ENCODE measurements at places on chromosomes 13 and 19.

- DNase-seq: no peak
Observed at GRCh38 chr19:5141129-5141849, 172.4 kb downstream of the KDM4B start.

DNA sequence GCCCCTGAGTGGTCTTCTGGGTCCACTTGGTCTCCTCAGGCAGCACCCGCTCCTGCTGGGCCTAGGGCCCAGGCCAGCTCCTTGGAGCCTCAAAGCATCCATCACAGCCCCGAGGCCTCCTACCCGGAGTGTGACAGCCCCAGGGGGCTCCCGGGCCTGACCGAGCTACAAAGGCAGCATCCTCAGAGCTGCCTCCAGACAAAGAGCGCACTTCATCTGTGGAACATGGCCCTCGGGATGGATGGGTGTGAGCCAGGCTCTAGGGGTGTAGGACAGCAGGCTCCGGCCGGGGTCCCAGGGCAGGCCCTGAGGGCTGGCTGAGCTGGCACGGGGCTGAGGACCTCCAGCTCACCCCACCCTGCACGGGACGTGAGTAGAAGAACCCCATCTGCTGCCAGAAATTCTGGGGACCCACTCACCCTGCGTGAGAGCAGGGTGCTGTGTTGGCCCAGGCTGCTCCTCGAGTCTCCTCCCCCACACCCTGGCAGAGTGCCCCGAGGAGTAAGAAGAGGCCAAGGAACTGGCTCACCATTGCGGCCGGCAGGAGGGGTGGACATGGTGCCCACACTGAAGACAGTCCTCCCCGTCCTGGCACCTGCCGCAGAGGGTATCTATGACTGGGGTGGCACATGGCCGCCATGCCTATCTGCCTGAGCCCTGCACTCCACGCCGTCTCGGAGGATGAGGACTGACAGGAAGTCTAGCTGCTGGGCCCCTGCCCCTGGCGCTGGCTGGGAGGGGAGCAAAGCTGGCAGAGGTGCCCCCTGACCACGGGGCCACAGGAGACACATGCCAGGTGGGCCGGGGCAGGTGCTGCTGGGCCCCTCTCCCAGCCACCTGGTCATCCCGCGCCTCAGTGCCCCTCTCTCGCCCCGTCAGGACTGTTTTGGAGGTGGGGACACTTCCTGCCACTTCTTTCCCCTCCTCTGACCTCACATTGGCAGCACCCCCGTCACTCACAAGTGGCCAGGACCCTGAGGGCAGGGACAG, 22.3 kb downstream of the CEBPG start:
- DNase-seq: no peak

DNA sequence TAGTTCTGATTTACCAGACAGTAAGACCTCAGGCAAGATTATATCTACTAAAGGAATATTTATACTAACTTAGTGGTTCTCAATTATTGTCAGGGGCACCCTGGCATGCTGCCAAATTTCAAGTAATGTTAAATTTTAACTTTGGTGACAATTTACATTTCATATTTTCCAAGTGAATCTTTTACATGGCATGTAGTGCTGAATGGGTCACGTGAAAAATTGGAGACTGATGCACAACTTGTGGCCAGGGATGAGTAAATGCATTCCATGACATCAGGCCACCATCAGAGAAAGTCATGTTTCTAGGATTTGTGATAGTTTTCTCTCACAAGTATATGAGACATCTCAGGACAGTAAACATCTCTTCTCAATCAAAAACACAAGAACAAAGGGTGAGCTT, 202.6 kb upstream of the SOX21 start:
- DNase-seq: no peak

- DNase-seq: peak; percentile 50
Observed at GRCh38 chr19:47273313-47274070, 1.2 kb upstream of the INAFM1 start.

DNA sequence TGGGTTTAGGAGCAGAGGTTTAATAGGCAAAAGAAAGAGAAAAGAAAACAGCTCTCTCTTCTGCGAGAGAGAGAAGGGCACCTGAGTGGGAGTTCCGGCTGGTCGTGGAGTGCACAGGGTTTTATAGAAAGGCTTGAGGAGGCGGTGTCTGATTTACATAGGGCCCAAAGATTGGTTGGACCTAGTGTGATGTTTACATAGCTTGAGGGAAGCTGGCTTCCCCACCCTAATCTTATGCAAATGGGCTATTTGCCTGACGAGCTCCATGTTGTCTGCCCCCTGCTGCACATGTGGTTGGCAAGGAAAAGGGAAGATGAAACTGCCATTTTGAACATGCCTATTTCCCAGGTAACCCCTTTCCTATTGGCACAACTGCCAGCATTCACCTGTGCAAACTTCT, 21.5 kb upstream of the MEDAG start:
- no peak for DNase-seq

DNA sequence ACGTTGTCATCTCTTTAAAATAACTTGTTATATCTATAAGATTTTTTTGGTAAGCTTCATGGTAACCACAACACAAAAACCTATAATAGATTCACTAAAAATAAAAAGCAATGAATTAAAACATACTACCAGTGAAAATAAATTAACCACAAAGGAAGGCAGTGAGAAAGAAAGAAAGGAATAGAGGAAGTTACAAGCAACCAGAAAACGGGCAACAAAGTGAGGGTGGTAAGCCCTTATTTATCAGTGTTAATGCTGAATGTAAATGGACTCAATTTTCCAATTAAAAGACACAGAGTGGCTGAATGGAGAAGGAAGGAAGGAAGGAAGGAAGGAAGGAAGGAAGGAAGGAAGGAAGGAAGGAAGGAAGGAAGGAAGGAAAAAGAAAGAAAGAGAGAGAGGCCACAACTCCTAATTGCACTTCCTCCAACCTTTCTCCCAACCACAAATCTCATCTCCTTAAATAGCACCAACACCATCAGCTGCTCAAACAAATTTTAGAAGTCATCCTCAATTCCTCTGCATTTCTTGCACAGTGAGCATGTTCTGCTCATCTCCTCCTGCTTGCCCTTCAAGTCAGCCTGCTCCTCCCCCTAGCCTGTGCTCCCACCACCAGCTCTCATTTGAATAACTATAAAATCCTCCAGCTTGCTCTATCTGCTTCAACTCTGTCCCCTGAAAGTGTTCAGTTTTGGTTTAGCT, 48.6 kb downstream of the CCNA1 start:
- no peak for DNase-seq

DNA sequence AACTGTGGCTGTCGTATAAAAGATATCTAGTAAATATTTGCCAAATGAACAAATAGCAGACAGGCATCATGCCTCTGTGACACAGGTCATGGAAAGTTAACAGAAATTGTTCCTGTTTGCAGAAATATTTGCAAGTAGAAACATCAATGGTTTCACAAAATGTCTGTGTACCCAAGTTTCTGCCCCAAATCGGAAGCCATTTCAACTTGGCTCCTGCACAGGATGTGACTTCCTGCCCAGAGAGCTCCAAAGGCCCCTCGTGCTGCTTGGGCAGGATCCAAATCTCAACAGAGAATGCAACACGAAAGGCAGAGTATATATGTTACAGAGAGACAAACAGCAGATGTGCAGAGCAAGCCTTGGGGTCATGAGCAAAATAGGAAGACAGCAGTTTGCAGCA, 95.5 kb upstream of the SERP2 start:
- DNase-seq: no peak

GRCh38 chr19:679418-680286, 3.5 kb downstream of the FSTL3 start:
- no peak for DNase-seq

DNA sequence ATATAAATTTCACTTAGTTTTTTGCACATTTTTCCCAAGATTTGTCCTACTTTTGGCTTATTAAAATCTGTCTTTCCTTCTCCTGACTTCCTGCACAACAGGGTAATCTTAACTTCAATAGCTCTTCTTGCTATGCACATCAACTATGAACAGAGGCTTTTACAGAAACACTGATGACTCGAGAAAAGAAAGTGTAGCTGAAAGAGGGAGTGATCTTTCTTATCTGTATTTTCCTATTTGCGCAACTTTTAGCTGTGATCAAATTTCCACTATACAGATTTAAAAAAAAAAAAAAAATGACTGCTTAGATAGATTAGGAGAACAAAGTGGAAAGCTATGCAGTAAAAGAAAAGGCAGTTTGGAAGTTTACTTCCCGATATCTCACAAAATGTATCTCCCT, 406.9 kb downstream of the LIG4 start:
- DNase-seq: no peak

DNA sequence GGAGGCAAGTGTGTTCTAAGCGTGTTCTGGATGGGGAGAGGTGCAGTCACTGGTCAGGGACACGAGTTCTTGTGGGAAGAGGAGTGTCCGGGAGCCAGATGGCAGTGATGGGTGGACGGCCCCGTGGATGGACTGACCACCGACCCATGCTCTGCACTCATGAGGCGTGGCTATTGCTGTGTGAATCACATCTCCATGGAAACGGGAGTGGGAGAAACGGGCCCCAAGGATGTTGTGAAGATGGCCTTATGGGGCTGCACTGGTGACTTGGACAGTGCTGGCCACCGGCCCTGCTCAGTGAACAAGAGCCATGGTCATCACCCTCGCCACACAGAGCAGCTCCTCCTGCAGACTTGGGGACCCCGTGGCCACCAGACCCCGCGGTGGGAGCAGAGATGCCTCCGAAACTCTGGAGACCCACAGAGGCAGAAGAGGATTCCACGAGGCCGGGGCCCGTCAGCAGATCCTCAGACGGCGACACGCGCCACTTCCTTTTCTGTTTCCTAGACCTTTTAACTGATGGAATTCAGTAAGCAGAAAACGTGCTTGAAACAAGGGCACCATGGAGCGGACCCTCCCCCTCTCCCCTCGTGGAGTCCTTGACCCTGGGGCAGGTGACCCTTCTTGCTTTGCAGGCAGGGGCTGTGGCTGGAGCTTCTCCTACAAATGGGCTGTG, 47.5 kb downstream of the GAS6 start:
- no peak for DNase-seq

DNA sequence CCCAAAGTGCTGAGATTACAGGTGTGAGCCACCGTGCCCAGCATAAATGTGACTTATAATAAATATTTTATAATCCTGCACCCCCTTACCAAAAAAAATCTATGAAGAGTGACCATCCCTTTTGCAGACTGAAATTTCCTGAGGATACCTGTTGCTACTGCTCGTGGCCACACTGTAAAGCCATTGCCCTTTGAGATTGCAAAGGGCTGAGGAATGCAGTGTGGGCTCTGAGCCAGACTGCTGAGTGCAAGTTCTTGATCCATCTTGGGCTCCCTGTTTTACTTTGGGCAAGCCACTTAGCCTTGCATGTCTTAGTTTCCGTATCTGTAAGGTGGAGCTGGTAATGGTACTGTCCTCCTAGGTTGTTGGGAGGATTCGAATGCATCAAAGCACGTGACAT, 23.4 kb downstream of the SIPA1L3 start:
- DNase-seq: no peak

- DNase-seq: no peak
Observed at GRCh38 chr19:3389876-3390371, 23.5 kb downstream of the NFIC start.

DNA sequence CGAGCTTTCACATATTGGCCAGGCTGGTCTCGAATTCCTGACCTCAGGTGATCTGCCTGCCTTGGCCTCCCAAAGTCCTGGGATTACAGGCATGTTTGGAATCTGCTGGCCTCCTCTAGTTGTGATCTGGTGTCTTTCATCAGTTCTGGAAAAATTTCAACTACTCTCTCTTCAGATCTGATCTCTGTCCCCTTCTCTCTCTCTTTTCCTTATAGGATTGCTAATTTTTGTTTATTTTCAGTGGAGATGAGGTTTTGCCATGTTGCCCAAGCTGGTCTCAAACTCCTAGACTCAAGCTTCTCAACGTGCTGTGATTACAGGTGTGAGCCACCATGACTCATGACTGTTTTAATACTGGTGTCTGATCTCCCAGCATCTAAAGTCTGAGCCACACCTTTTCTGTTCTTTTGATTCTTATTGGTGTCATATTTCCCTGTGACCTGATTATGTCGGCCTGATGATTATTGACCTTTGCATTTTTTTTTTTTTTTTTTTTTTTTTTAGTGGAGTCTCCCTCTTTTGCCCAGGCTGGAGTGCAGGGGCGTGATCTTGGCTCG, 10.4 kb upstream of the NANOS2 start:
- DNase-seq: no peak

DNA sequence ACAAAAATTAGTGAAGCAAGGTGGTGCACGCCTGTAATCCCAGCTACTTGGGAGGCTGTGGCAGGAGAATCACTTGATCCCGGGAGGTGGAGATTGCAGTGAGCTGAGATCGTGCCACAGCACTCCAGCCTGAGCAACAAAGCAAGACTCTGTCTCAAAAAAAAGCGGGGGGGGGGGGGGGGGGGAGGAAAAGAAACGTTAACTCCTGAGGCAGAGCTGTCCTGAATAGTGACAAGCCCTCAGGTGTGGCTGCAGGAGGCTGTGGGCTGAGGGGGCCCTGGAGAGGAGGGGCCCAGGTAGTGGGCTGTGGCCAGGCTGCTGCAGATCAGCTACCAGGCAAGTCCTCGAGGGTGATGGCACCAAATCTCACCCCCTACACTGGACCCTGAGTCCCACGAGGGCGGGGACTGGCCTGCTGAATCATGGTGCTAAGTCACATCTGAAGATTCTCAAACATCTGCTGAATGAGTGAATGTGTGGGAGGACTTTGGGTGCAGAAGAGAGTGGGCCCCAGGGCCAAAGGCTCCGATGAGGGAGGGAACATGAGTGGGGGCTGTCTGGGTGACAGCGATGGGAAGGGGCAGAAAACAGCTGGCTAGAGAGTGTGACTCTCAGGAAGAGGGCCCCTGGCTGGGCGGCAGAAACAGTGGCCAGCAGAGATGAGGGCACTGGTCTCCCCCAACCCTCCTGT, 24.6 kb upstream of the ATP1A3 start:
- DNase-seq: no peak

GRCh38 chr13:20074966-20075365, 85.9 kb downstream of the GJA3 start:
- DNase-seq: no peak

DNA sequence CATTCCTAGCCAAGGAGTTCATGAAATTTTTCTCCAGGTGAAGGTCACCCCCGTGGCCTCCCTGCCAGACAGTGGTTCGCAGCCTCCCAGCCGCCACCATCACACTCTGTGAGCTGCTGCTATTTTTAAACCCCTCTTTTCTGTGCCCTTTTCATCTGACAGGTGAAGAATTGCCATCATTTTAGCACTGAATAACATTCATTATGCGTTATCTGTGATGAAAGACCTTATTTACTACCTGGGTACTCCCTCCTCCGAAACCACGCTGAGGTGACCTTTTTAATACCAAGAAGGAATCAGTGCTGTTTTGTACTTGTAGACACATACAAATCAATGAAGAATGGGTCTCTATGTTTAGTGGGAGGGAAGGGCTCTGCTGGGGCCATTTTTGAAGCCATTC, 148.9 kb upstream of the GPR12 start:
- no peak for DNase-seq

DNA sequence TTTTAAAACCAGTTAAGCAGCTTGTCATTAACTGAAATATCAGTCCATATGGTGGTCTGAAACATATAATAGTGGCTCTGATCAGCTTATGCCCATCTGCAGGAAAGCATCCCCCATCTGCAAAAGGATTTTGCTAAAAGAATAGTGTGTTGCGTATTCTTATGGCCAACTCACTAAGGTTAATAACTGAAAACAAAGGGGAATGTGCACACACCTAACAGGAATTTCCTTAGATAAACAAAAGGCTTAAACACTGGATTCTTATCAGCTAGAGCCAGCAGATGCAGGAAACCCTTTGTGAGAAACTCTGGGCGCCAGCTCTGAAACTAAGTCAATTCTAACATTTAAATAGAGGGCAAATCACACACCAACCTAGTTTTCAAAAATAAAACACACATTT, 22.1 kb downstream of the VPS36 start:
- no peak for DNase-seq

GRCh38 chr19:49491030-49491803, 3.8 kb downstream of the RPL13A start:
- no peak for DNase-seq

Data from esophagus squamous epithelium (tissue), 5 donors.